ELR (cell line): ENCODE measurements at places on chromosomes 7 and 10.

DNA sequence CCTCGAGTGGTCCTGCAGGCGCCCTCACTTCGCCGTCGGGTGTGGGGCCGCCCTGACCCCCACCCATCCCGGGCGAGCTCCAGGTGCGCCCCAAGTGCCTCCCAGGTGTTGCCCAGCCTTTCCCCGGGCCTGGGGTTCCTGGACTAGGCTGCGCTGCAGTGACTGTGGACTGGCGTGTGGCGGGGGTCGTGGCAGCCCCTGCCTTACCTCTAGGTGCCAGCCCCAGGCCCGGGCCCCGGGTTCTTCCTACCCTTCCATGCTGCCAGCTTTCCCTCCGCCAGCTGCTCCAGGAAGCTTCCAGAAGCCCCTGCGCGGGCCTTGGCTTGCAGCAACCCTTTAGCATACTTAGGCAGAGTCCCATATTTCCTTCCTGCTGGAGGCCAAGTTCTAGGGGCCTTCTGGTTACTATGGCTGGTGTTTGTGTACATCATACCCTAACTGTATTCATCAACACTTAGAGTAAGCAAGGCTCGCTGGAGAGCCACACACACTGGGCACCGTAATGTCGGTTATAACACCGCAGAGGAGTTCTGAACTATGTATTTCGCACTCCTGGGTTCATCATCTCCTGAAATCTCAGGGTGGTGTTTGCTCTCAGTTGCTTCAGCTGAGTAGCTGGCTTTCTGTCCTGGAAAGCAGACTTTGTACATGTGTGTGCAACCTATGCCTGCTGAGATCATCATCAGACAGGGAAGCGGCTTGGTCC, 471 bp downstream of the MGMT start:
- DNase-seq: peak; percentile 23

DNA sequence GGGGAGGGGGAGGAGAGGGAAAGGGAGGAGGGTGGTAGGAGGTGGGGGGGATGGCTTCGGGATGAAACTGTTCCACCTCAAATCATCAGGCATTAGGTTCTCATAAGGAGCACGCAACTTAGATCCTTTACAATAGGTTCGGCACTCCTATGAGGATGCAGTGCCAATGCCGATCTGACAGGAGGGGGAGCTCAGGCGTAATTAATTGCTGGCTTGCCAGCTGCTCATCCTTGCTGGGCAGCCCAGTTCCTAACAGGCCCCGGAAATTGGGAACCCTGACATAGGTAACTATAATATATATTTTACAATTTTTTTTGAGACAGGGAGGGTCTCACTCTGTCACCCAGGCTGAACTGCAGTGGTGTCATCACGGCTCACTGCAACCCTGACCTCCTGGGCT, 118.8 kb upstream of the SFMBT2 start:
- DNase-seq: peak; percentile 3

DNA sequence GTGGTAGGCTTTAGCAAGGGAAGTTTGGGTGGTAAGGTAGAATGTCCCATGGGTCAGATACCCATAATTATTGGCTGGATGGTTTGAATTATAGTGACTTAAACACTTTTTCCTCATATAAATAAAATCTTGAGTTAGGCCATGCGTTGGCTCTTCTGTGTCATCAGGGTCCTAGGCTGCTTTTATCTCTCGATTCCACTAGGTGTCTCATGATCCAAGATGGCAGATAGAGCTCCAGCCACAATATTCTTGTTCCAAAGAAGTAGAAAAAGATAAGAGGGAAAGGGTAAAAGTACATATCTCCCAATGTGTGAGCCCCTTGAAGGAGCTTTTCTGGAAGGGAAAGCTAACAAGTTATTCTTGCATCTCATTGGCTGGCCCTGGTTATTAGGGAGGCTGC, 144.7 kb downstream of the GRK5 start:
- DNase-seq: peak; percentile 32

DNA sequence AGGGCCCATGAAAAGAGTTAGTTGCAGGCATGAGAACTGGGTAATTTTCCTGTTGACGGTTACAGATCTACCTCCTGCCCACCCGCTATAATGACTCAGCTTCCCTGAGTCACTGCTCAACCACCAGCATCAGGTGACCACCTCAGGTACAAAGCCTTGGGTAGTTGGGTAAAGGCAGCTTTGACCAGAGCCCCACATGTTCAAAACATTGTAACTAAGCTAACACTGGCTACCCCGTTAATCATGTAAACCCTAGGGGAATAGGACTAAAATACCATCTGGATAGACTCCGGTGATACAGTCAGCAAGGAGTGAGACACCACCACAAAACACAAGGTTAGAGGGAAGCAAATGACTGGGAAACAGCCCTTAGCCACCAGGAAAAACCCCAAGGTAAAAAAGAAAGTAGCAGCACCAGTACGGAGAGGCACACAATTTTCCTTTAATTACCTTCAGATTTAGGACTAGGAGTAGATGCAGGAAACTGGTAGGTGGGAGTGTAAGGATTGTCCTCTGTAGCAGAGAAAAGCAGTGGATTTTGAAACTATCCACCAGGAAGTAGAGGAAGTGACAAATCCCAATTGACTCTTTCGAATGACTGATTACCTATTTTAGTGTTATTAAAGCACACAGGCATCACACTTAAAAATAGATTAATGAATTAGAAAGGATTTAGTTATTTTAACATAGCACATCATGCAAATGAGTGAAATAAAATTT, 103.5 kb upstream of the PDLIM1 start:
- DNase-seq: peak; percentile 9

DNA sequence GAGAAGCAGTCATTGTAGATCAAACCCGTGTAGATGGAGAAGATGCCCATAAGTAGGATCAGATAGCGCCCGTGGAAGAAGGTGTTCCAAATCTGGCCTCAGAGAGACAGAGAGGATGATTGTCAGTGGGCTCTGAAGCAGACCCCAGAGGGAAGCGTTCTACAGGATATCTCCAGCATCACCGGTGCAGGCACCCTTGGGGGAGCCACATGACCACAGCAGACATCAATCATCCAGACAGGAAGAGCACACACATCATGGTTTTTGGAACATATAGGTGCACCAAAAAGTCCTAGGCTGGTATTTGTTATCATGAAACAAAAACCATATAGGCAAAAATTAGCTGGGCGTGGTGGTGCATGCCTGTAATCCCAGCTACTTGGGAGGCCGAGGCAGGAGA, 44.0 kb upstream of the SVOPL start:
- no peak for DNase-seq

DNA sequence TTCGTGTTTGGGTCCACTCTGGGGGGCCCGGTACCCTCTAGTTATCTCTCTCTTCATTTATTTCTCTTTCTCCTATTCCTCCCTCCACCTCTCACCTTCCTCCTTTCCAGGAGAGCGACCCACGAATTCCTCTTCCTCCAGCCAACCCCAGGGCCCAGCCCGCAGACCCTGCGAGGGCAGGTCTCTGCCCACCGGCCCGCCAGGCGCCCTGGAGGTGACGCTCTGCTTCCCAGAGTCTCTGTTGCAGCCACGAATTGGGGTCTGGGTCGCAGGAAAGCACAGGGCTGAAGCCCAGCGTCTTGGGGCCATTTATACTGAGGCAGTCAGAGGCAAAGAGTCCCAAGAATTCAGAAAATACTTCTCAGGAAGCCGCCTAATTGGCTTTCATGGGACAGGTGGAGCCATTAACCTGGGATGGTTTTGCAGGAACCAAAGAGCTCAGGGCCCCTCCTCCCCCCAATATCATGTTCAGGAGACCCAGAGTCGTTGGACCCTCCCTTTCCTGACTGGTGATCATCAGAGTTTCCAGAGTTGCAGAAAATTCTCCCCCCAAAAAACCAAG, 2.7 kb upstream of the EN2 start:
- DNase-seq: no peak

DNA sequence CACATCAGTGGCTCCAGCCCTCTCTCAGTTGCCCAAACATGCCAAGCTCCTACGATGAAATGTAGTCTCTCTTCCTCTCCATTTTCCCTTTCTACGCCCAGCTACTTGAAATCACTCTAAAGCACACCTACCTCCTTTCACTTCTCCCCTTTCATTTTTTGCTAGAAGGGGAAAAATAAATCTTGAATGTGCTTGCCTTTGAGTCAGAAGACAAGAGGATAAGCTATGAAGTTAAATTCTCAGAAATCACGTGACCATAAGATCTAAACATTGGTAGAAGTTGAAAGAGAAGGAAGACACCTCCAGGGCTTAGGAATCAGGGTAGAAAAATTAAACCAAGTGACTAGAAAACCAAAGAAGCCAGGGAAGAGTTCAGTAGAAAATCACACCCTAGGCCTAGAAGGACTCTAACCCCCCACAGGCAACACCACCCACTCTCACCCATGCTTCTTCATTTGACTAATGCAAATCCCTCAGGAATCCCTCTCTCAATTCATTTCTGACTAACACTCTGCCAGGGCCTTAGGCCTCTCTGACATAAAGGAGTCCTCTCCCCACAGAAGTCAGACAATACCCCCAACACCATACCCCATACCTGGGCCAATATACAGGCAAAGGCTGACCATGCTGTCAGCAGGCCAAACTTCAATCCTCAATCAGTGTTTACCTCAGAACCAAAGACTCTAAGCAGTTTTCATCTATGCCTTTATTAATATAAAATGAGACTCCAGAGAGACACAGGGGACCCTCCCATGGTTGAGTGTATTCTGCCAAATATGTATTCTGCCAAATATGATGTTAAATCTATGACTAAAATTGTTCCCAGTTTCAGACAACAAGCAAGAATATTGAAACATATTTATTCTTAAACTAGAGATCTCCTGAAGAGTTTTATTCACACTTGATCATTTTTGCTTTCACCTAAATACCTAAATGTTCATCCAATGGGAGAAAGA, 84.8 kb downstream of the ELMO1 start:
- no peak for DNase-seq

GRCh38 chr10:89206402-89207180, 526 bp downstream of the CH25H start:
- peak; percentile 36 for DNase-seq

DNA sequence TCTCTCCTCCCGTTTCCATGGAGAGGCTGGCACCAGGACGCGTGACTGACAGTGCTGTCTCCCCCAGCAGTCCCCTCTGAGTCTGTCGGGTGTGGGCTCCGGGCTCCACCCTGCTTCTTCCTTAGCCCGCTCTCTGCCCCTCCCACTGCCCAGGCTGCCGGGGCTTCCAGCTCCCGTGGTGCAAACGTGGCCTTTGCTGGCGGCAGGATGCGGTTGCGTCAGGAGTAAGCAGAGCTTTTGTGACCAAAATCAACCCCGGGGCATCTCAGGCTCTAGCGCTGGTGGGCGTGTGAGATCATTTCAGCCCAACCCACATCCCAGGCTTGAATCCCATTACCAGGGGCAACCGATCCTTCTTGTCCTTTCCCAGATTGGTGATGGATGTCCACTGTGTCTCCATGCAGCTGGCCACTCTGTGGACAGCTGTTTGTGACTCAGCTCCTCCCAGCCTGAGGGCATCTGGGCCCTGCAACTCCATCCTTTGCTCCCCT, 28.2 kb downstream of the PTPRE start:
- no peak for DNase-seq

- no peak for DNase-seq
These were observed 60.8 kb downstream of the ATXN7L1 start for GRCh38 chr7:105815576-105815975.

- no peak for DNase-seq
These were observed 11.6 kb upstream of the CAMK1D start for GRCh38 chr10:12337453-12338372.

DNA sequence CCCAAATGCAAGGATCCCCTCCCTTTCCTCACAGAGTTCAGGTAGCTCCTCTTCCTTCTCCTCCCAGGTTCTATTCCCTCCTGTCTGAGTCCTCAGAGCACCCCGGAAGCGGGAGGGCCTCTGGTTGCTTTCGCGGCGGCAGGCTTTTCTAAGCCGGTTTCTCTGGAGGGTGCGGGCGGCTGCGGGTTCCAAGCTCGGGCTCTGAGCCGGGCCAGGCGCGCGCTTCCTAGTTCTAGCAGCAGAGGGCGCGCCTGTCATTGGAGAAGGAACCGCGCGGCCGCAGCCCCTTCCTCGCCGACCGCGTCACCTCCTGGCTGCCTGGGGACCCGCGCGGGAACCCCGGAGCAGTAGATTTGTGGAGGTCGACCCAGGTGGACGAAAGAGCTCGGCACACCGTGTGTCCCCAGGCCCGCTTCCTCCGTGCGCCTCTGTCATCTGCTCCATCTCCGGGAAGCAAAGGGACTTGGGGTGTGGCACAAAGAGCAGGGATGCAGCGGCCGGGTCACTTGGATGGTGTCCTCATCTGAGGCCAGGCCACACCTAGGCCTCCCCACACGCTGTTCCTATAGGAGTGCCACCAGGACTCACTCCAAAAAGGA, 389.0 kb upstream of the PODXL start:
- DNase-seq: peak; percentile 60

- DNase-seq: no peak
These were observed 53.9 kb downstream of the MYL10 start for GRCh38 chr7:101575168-101575567.

GRCh38 chr10:12218991-12219390, 23.0 kb downstream of the CDC123 start:
- no peak for DNase-seq

GRCh38 chr7:37320140-37320847, 128.4 kb downstream of the ELMO1 start:
- no peak for DNase-seq

- DNase-seq: peak; percentile 41
These were observed 13.2 kb downstream of the OSBPL3 start for GRCh38 chr7:24966802-24967201.

DNA sequence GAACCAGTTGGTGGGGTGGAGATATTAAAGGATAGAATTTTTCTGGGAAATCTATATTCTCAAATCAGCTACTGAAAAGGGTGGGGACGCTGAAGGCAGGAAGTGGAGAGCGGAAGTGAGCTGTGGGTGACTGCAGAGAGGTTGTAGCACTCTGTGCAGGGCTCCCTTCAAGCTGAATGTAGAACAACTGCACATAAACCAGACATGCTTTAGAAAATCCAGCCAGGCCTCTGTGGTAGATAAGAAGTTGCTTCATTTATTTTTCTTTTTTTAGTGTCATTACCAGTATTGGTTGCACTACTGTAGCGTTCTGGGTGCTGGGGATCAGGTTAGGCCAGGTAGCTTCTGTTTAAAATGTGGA, 127.8 kb downstream of the CELF2 start:
- no peak for DNase-seq

- DNase-seq: no peak
These were observed 147.0 kb upstream of the SLC13A1 start for GRCh38 chr7:123346766-123347165.

DNA sequence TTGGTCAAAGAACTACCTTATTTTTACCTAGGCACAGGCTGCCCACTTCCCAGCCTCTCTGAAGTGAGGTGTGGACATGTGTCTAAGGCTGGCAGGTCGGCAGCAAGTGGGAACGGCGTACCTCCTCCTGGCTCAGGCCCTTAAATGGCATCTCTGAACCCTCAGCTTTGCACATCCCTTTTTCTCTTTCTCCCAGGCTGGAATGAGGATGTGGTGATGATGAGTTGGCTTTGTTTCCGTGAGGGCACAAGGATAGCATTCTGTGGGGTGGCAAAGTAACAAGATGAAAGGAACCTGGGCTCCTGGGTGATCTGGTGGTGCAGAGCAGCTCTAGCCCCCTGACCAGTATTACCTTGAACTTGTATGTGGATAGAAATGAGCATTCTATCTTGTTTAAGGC, 196.8 kb downstream of the REEP3 start:
- DNase-seq: peak; percentile 60

DNA sequence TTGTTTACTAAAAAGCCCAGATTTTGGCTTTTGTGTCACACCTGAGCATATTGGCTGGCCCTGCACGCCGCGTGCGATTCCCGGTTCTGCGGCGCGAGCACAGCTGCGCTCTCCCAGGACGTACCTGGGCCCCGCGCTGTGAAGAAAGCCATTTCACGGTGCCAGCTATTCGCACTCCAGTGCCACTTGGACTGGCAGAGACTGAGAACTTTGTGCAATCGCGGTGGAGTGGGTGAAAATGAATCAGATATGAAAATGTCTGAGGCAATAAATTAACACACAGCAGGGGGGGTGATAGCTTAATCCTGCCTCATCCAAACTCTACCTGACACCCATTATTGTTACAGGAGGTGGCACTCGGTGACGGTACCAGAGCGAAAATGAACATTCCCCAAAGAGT, 330.1 kb upstream of the MGMT start:
- DNase-seq: no peak
